ENCODE measurements at places on chromosomes 5 and 9. TPM values are rescaled to one million over a fixed set of nuclear protein-coding genes. Genes with fewer than 3 reads are reported as not detected.

- no peak for DNase-seq
Observed at GRCh38 chr5:133510634-133511262, 101.6 kb downstream of the FSTL4 start.

- DNase-seq, result no peak
Observed at GRCh38 chr5:85538362-85538761, 1079.4 kb upstream of the COX7C start.

- DNase-seq, result no peak
Observed at GRCh38 chr5:128974567-128974966, 9.3 kb downstream of the SLC27A6 start.

GRCh38 chr9:127628758-127629467 lies 16.8 kb downstream of the STXBP1 start:
- no peak for DNase-seq

Gene POLR3G
- total RNA-seq, result 15.1 TPM

Measured in glomerular endothelial cell (primary cell).